ENCODE measurements at places on chromosomes 1 and 21.
A peak's percentile ranks its signal among the peaks of the same experiment; 100 is the strongest.

- DNase-seq, result peak; percentile 38
These were observed 27.9 kb downstream of the RGS5 start for GRCh38 chr1:163174524-163175437.

- no peak for DNase-seq
These were observed 395.1 kb upstream of the VAMP3 start for GRCh38 chr1:7375781-7376660.

DNA sequence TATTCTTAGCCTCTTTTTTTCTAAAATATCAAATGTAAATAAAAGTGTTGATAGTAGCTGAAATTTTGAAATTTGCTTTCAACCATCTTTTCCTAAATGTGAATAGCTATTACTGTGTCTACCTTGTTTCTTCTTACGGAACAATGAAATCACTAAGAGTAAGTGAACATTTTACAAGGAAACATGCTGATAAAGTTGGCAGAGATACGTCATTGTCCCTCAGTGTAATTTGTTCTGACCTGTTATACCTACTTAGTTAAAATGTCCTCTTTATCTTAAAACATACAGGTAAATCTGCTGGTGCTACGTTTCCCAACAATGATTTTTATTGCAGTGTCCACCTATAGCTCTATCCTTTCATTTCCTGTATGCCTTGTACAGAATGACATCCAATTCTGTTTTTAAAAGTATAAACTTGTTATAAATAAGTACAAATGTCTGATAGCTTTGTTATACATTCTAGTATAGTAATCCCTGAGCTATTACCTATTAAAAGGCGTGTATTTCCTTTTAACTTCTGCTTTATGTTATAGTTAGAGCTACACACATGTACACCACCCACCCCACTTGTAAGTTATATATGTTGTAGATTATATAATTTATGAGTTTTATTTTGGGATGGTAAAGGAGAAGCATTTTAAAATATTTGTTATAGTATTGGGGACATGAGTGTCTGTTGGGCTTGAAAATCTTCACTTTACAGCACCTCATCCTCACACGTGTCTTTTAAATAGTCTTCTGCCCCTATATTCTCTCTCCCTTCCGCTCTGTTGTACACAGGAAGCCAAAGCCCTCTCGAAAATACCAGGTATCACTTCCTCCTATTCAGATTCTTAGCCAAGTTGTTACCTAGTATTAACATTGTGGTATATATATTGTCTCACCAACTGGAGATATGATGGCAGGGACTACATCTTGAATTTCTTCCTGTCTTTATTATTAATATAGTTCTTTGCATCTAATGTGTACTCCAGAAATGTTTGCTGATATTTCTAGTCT lies 25.2 kb downstream of the LAMC1 start:
- no peak for DNase-seq

GRCh38 chr1:89949991-89950624 lies 44.8 kb upstream of the ZNF326 start:
- DNase-seq, result no peak

- DNase-seq, result no peak
These were observed 45.3 kb upstream of the C1orf105 start for GRCh38 chr1:172375211-172375631.

GRCh38 chr1:115782571-115783281 lies 14.2 kb upstream of the CASQ2 start:
- DNase-seq, result no peak

- no peak for DNase-seq
These were observed 989 bp upstream of the PIGR start for GRCh38 chr1:206947255-206947654.

Measured in right renal pelvis (tissue), 4 donors.